ENCODE measurements at places on chromosomes 2 and 18. TPM values are rescaled to one million over a fixed set of nuclear protein-coding genes. Genes with fewer than 3 reads are reported as not detected.
A peak's percentile ranks its signal among the peaks of the same experiment; 100 is the strongest.

Gene ERICH2
- not detected for total RNA-seq

Gene MYL1
- total RNA-seq, result not detected

Gene FBLN7
- total RNA-seq, result 1.9 TPM

DNA sequence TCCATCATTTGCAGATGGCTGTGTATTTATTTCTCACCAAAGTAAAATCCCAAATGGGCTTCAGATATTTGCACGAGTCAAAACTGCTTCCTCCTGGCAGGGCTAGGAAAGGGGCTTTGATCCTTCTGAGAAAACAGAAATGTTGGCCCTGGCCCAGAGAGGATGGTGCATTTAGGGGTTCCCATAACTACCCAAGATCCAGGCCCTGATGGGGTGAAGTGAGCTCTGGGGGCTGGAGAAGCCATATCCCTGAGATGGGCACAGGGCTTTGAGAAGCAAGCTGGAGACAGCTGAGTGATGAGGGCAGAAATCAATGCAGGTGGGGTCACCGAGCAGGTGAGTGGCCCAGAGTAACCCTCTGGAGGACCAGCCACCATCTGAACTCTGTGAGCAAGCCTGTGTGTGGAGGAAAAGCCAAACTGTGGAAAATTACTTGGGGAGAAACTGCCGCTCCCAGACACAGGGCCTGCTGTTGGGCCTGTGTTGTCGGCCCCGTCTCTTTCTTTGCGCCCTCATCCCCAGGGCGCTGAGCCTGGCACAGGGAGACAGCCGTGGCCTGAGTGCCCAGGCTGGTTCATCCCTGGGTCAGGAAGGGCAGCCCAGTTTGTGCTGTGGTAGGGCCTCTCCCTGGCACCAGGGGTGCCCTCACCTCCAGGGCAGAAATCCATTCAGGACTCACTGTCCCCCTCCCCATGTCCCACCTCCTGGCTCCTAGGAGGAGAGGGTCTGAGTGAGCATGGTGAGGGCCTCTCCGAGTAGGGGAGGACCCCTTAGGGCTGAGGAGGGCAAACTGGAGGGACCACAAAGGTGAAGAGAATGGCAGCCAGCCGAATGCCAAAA is 167.8 kb upstream of the HAAO start:
- no peak overlapping the region for H3K4me3 ChIP-seq
- no peaks in the 10 kb centered on the region for H3K36me3 ChIP-seq
- no peak for DNase-seq
- H3K27me3 ChIP-seq, result peaks cover 2% of the 10 kb centered on the region
- H3K4me1 ChIP-seq, result peaks cover 43% of the 10 kb centered on the region
- no peak overlapping the region for H3K27ac ChIP-seq

- peak overlapping the region; percentile 71 for H3K4me3 ChIP-seq
- H3K27me3 ChIP-seq, result no peaks in the 10 kb centered on the region
- H3K36me3 ChIP-seq, result peaks cover 15% of the 10 kb centered on the region
- peaks cover 68% of the 10 kb centered on the region for H3K4me1 ChIP-seq
Observed at GRCh38 chr2:196278491-196278911, 107.1 kb upstream of the STK17B start.

GRCh38 chr2:237540823-237541222 is 25.6 kb upstream of the PRLH start:
- H3K27ac ChIP-seq, result no peak overlapping the region
- peaks cover 20% of the 10 kb centered on the region for H3K4me1 ChIP-seq
- no peak overlapping the region for H3K4me3 ChIP-seq
- peaks cover 6% of the 10 kb centered on the region for H3K27me3 ChIP-seq

- peak overlapping the region; percentile 99 for H3K27ac ChIP-seq
- H3K27me3 ChIP-seq, result peaks cover 4% of the 10 kb centered on the region
- H3K4me3 ChIP-seq, result peak overlapping the region; percentile 100
- peaks cover 53% of the 10 kb centered on the region for H3K36me3 ChIP-seq
- H3K4me1 ChIP-seq, result peaks cover 63% of the 10 kb centered on the region
- DNase-seq, result no peak
Observed at GRCh38 chr18:56637711-56638231, 621 bp downstream of the TXNL1 start.

Measured in HFFc6 (cell line).